ENCODE measurements at places on chromosomes 2 and 18. TPM values are rescaled to one million over a fixed set of nuclear protein-coding genes. Genes with fewer than 3 reads are reported as not detected.

DNA sequence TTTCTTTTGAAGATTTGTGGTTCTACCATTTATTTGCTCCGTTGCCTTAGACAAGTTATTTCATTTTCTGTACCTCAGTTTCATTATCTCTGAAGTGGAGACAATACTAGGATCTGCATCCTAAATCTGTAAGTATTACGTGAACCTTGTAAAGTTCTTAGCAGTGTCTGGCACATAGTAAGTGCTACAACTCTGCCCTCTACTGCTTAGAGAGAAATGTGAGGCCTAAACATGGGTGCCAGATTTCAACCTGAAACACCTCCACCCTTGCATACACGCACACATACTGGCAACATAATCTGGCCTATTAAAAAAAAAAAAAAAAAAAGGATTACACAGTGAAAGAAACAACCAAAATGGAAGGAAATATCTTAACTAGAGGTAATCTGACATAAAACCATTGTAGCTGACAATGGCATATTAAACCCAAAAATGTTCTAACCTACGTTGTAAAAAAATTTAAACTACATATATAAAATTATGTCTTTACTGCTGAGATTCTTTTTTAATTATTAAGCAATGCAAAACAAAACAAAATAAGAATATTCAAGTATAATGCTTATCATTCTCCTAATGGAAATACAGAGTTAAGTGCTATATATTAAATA, 132.6 kb downstream of the MAP2 start:
- no peak for DNase-seq

Gene MSTN
- total RNA-seq = not detected

DNA sequence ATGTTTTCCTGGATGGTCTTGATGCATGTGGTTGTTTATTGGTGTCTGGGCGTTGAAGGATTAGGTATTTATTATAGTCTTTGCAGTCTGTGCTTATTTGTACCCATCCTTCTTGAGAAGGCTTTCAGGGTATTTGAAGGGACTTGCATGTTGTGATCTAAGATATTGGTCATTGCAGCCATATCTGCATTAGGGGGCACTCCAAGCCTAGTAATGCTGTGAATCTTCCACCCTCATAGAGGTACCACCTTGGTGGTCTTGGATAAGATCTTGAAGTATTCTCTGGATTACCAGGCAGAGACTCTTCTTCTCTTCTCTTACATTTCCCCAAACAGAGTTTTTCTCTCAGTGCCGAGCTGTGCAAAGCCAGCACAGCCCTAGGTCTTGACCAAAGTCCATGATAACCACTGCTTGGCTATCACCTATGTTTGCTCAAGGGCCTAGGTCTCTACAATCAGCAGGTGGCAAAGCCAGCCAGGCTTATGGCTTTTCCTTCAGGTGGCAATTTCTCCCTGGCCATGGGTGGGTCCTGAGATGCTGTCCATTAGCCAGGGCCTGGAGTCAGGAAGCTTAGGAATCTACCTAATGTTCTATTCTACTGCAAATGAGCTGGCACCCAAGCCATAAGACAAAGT, 15.4 kb upstream of the PPP1R1C start:
- DNase-seq = no peak

DNA sequence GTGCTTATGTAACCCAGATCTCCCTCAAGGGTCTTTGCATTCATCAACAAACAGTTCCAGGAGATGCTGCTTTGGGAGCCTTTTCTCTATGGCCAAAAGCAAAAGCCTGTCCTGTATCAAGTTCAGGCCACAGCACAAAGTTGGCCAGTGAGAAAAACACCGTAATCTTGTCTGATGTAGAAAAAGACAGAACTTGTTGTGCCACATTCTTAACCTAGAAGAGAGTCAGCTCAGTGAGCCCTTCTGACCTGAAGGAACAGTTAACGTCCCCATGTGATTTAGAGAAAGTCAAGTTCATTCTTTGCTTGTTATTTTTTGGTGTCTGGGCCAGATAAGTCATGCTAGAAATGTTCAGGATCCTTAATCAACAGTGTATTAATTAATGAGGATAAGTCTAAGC, 7.8 kb upstream of the CNDP1 start:
- DNase-seq = no peak

Gene DTNA
- not detected for total RNA-seq
